ENCODE measurements at places on chromosomes 2 and 18. TPM values are rescaled to one million over a fixed set of nuclear protein-coding genes. Genes with fewer than 3 reads are reported as not detected.

GRCh38 chr18:12703664-12704063, 822 bp downstream of the PSMG2 start:
- no peaks in the 10 kb centered on the region for H3K27me3 ChIP-seq
- peaks cover 14% of the 10 kb centered on the region for H3K36me3 ChIP-seq
- H3K4me3 ChIP-seq, result peak overlapping the region; percentile 95
- DNase-seq, result peak; percentile 29

DNA sequence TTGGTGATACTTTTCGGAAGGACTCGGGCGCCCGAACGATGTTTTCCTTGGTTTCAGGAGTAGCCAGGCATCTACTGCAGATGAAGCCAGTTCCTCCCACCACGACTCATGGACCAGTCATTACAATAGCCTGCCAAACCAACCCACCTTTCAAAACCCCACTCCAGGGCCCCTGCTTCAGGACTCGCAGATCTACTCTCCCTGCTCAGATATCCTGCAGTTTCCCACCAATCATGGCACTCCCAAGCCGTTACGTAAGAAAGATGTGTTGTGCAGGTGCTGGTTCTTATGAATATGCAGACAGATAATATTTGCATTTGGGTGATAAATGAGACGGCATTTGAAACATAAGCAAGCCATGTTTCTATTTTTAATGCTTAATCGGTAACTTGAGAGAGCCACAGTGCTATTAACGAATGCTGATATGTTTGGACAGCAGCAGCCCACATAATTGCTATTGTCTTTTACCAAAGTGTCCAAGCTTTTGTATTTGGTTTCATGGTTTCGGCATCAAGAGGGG, 3.5 kb upstream of the CYS1 start:
- peaks cover 13% of the 10 kb centered on the region for H3K4me1 ChIP-seq
- no peak overlapping the region for H3K27ac ChIP-seq
- no peaks in the 10 kb centered on the region for H3K36me3 ChIP-seq
- H3K4me3 ChIP-seq, result no peak overlapping the region

GRCh38 chr18:56351911-56352500, 286.4 kb downstream of the TXNL1 start:
- H3K4me1 ChIP-seq, result no peaks in the 10 kb centered on the region
- H3K36me3 ChIP-seq, result no peaks in the 10 kb centered on the region
- H3K27me3 ChIP-seq, result no peaks in the 10 kb centered on the region
- H3K27ac ChIP-seq, result no peak overlapping the region
- DNase-seq, result no peak

Gene FAM124B
- total RNA-seq, result 8.8 TPM

Gene LYPD6B
- total RNA-seq, result not detected
